ENCODE measurements at places on chromosomes 12 and 14.

DNA sequence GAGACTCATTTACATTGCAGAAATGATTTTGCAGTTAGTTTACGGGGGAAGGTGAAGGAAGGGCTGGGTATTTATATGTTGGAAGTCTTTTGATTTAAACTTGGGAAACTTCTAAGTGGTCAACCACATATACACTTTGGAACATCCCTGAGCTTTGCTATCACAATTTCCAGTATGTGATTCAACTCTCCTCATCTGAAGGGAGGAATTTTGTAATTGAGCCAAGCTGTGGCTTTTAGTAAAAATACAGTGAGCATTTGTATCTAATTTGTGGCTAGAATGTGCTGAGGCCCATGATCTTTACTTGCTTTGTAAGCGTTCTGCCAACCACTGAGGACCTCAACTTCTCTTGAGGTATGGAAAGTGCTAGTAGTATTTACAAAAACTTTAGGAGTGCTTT is 235.0 kb upstream of the PDZRN4 start:
- DNase-seq = no peak

- no peak for DNase-seq
These were observed 120.3 kb upstream of the BCAT1 start for GRCh38 chr12:25069224-25069623.

DNA sequence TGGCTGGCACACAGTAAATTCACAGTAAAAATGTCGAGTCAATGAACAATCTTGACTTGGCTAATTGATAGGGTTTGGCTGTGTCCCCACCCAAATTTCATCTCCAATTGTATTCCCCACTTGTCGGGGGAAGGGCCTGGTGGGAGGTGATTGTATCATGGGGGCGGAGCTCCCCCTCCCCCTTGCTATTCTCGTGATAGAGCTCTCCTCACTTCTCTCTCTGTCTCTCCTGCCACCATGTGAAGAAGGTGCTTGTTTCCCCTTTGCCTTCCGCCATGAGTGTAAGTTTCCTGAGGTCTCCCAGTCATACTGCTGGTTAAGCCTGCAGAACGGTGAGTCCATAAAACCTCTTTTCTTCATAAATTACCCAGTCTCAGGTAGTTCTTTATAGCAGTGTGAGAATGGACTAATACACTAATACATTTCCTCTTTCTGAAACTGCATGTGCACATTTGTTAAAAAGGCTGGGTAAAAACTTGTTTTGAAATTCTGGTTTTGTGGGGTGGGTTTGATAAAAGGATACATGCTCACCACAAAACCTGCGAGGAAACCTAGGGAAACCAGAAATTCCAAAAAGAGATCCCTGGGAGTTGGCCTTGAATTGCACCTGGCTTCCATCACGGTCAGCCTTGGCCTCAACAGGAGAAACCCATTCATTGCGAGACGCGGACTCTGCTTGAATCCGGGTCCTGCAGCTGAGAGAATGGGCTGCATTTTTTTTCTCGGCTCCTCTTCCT is 16.2 kb upstream of the MYL2 start:
- DNase-seq = no peak

GRCh38 chr12:23662966-23663365 is 286.5 kb downstream of the SOX5 start:
- DNase-seq = no peak

DNA sequence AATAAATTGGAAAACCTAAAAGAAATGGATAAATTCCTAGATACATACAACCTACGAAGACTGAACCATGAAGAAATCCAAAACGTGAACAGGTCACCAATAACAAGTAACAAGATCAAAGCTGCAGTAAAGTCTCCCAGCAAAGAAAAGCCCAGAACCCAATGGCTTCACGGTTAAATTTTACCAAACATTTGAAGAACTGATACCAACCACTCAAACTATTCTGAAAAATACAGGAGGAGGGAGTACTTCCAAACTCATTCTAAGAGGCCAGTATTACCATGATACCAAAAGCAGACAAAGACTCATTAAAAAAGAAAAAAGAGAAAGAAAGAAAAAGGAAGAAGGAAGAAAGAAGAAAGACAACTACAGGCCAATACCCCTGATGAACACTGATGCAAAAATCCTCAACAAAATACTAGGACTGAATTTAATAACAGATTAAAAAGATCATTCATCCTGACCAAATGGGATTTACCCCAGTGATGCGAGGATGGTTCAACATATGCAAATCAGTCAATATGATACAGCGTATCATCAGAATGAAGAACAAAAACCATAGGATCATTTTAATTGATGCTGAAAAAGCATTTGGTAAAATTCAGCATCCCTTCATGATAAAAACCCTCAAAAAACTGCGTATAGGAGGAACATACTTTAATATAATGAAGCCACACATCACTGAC is 26.9 kb upstream of the CCDC88C start:
- DNase-seq = no peak

DNA sequence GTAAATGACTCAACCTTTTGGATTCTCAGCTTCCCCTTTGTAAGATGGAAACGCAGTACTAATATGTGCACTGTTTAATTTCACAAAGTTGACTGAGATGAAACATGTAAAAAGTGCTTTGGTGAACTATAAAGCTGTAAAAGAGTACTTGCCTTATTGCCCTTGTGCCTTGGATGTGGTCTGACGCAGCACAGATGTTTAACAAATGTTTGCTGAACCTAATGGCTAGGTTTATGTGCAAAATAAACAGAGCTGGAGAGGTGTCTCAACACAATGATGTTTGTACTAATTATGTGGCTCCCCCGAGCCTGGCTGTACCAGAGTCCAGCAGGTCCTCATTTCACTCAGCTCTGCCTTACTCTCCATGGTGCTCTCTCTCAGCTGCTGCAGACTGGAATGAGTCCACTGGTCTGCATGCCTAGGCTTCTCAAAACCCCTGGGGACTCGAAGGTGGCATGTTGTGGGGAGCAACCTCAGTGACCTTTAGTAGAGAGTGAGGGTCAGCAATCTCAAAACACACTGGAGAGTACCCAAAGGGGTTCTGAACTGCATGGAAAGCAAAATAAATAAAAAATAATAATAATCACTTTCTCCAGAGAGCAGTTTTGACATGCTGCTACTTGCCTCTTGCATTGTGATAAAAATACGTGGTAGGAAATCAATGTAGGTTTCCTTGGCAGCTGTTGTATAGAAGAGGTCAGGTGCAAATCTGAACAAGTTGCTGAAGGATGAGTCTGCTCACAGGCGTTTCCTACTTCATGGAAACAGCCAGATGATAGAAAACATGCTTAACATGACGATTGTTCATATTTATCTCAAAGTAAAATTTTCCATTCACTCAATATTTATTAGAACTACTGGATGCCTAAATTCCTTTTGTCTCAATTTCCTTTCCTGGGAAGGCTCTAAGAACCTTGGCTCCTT is 8.5 kb upstream of the AMIGO2 start:
- no peak for DNase-seq

- DNase-seq = peak; percentile 54
These were observed at the start of gene CPM for GRCh38 chr12:68932961-68933893. TSS of gene CPM (minus strand) at chr12:68933171. CDS start at chr12:68932837, 334 bp downstream.

DNA sequence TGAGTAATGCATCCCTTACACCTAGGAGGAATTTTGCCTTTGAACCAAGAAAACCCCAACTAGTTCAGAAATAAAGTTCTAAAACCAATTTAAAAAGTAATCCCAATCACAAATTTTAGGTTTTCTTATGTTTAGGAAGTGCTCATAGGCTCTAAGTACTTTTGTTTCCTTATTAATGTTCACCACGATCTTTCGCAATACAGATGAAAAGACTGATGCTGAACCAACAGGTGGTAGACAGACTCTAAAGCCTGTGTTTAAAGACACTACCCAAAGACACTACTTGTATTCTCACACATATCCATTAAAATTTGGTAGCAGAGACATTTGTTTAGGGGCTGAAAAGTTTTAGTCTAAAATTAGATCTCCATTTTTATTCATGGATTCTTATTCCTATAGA is 10.6 kb upstream of the PHLDA1 start:
- DNase-seq = no peak

GRCh38 chr12:130331146-130331545 is 6.5 kb upstream of the PIWIL1 start:
- DNase-seq = no peak

- DNase-seq = no peak
These were observed 16.6 kb upstream of the SLC38A2 start for GRCh38 chr12:46389031-46389616.

DNA sequence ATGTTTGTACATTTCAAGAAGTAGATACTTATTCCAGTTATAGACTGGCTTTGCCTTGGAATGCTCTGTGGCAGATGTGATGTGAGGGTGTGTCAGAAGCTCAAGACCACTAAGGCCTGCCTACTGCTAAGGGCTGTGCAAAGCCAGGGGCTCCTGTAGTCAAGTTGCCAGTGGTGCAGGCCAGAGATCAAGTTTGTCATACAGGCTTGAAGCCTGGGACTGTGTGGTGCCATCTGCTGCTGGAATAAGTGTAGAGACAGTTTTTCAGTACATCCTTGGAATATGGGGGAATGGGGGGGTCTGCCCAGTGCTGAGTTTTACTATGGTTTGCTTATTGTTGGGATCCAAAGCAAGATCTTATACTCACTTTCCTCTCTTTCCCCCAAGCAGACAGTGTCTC is 649.9 kb upstream of the FOXG1 start:
- no peak for DNase-seq

GRCh38 chr14:73809391-73809790 is 42.2 kb upstream of the PTGR2 start:
- no peak for DNase-seq
